Hippocampal formation (tissue), 2 donors: ENCODE measurements at places on chromosomes 4 and X.

DNA sequence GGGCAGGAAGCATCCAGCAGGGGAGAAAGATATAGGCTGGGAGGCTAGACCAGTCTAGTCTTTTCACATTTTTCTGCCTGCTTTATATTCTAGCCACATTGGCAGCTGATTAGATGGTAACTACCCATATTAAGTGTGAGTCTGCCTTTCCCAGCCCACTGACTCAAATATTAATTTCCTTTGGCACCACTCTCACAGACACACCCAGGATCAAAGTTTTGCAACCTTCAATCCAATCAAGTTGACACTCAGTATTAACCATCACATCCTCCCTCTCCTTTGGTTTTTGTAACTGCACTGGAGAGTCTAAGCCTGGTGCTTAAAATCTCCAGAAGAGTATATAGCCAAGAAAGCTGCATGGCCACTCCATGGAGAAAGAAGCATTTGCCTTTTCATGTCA lies 560.4 kb downstream of the GRXCR1 start:
- no peak for DNase-seq

GRCh38 chrX:132059973-132060540 lies 37.0 kb downstream of the STK26 start:
- DNase-seq, result no peak

DNA sequence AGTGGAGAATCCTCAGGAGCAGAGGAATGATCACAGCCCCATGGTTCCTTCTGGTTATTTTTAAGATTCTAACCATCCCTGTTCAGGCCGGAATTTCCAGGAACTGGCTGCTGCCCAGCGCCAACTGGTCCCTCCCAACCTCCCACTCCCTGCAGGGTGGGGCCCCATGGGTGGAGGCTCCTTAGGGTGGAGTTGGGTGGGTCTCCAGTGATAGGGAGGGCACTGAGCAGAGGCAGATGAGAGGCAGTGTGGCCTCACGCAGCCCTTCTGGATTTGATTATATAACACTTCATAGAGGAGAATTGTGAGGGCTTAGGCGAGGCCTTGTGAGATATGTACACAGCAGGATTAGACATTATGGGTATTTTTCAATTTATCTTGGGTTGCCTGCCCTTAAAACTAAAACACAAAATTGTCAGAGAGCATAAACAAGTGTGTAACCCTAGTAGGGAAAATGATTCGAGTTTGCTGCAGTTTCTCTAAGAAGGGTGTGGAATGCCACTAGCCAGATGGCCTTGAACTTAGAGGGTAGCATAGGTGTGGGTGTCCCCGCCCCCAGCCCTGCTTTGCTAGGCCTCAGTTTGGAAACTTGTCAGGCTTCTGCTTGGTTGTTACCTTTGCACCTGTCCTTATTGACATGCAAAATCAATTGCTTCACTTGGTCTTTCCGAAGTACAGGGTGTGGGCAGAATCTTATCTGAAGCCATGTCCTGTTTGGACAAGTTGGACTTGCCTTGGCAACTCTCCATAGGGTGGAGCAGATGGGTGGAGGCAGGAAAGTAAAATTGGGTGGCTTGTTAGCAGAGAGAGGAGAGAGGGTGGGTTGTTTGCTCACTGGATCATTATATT lies 9.4 kb downstream of the KLF3 start:
- no peak for DNase-seq

DNA sequence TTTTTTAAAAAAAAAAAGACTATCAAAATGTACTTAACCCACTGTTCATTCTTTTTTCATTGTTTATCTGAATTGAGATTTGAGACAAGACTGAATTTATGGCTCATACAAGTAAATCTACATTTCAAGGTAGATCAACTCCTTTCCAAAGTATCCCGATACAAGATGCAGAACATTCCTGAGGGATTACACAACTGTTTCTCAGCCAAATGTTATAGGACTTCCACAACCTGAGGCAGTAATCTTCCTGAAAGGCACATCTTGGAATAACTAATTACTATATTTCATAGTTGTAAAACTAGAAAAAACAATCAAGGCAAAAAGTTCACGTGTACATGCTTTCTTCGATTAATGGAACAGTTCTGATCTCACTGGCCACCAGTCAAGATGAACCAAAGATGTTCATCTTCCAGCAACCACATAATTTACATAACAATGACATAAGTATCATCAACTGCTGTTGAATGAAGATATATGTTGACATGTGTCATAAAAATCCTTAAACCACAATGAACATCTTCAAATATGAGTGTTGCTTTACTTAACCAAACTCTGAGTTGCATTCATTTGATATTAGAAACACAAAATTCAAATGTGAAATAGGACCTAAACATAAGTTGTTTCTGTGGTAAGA lies 225.2 kb upstream of the DKK2 start:
- no peak for DNase-seq

DNA sequence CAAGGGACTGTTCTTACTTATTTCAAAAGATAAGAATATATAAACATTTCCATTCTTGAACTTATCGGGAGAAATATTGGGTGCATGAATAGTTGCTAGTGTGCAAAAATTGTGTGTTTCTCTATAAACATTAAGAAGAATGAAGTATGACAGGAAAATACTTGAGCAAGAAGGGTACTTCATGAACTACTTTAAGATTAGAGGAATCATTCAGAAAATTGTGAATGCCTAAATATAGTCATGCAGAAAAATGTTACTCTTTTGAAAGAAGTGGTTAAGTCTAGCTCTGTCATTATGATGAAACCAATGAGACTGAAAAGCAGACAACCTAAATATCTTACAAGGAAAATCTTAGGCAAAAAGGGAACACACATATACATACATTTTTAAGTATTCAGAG lies 207.8 kb upstream of the PCDH18 start:
- no peak for DNase-seq

DNA sequence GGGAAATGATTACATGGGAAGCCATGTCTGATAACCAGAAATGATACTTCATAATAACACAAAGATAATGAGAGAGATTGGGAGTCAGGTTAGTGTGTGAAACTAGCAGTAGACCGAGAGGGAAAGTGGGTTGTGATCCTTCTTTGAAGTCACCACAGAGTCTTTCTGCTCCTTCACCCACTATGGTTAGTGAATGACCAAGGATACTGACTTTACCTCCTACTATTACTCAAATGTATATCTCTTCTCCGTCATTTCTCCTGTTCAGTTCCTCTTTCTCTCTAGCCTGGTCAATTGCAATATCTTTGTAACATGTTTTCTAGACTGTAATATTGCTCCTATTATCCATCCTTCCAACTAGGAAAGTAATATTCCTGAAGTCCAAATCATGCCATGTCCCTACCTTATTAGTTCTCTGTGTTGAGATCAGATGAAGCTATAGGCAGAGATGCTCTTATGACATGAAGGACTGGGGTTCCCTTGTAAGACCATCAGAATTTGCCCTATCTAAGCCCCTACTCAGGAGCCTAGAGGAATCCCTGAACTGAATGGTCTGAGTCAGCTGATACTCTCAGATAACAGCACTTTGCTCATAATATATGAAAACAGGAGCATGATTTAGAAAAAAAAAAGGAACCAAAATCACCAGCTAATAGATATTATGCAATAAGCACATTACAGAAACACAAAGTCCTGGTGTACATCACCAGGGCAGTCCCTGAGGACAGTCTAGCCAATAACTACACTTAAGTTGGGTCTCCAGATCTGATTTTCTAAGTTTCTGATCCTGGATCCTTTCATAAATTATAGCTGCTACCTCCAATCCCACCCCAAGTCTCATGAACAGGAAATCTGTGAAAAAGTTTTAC lies 81.2 kb downstream of the SHROOM3 start:
- DNase-seq, result no peak

DNA sequence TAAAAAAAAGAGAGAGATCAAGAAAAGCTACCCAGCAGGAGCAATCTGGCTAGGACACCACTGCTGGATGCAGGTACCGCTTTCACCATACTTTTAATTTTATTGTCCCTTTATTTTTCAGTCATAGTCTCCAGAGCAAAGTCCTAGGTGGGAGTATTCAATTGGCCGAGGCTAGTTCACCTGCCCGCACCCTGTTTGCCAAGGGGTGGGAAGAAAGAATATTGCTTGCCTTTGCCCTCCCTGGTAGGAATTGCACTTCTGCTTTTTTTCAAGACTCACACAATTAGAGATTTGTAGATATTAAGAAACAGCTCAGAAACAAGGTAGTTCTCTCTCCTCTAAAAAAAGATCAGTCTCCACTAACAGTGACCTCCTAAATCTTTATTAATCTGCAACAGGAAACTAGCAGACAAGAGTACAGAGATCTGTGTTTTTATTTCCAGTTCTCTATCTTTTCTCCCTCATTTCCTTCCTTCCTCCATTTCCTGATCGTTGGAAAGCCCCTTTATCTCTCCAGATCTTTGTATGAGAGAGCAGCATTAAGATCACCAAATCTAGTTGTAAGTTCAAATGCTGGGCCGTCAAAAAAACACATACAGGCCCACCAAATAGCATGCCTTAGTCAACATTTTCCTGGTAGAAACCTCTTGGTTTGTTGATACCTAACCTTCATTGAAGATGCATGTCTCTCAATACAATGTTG lies 9.4 kb upstream of the RPGR start:
- no peak for DNase-seq

- no peak for DNase-seq
These were observed 41.9 kb upstream of the SOD3 start for GRCh38 chr4:24753519-24753918.

DNA sequence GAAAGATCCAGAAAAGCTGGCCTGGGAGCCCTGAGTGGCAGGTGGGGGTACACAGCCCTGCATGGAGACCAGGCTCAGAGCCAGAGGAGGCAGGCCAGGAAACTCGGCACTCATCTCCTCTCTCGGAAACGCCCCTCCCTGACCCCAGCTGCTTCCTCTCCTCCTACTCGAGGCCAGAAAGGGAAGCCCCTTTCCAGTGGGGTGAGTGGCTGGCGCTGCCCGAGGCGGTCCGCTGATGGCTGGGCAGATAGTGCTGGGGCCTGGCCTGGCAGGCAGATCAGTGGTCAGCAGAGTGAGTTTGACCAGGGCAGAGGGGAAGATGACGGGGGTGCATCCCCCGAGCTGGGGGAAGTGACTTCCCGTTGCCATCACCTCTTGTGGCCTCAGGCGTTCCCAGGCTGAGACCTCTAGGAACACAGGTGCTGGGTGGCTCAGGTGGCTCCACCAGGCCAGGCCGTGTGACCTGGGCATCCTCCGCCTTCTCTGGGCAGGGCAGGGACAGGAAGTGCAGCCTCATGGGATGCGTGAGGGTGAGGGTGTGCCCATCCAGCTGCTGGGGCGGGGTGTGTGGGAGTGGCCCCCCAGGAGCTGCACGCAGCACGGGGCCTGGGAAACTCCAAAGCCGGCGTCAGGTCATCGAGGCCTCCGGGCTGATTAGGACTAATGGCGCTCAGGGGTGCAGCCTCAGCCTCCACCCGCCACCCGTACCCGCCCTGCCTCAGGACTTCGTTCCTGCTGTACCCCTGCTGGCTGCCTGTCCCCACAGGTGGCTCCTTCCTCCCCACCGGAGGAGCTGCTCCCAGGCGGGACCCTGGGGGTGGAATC lies 5.7 kb downstream of the SH3BP2 start:
- no peak for DNase-seq

- no peak for DNase-seq
These were observed 67.7 kb upstream of the IL2 start for GRCh38 chr4:122524176-122524575.

- no peak for DNase-seq
These were observed 271.9 kb downstream of the PABPC4L start for GRCh38 chr4:133929531-133930239.

- no peak for DNase-seq
These were observed 128.1 kb downstream of the LAS1L start for GRCh38 chrX:65406532-65406931.

GRCh38 chr4:80179637-80180161 lies 17.6 kb upstream of the PRDM8 start:
- no peak for DNase-seq

GRCh38 chr4:182062936-182063335 lies 180.3 kb upstream of the TENM3 start:
- no peak for DNase-seq

DNA sequence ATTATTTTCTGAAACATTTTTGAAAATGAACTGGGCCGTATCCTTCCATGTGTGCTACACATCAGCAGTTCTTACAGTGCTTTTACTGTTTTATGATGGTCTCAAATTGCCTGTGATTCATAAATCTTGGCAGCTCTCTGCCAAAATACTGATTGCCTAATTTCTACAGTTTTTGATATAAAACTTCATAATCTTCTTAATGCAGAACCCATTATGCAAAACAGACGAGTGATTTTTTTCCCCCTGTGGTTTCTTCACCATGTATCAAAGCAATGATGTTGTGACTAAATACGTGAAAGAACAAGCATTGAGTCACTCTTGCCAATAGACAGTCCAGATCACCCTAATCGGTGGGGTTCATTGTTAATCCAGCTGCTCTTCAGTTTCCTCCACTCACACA lies 156.4 kb upstream of the WDR1 start:
- DNase-seq, result no peak

- no peak for DNase-seq
These were observed 153.1 kb upstream of the VCX start for GRCh38 chrX:7689791-7690412.

DNA sequence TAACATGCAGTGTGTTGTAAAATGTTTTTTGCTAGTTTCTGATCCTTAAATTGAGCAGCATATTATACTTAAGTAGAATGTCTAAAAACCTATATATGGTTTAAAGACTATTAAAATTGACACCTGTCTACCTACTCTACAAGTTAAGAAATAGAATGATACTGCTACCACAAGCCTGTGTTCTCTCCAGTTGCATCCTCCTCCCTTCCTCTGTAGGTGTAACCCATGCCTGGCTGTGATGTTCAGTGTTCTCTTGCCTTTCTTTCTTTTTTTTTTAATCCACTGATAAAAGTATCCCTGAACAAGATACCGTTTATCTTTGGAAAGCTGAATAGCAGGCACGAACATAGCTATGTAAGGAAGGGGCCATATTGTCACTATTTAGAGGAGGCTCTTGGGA lies 99.1 kb downstream of the KDM6A start:
- DNase-seq, result no peak

GRCh38 chr4:8857766-8858700 lies 13.6 kb downstream of the HMX1 start:
- DNase-seq, result no peak

DNA sequence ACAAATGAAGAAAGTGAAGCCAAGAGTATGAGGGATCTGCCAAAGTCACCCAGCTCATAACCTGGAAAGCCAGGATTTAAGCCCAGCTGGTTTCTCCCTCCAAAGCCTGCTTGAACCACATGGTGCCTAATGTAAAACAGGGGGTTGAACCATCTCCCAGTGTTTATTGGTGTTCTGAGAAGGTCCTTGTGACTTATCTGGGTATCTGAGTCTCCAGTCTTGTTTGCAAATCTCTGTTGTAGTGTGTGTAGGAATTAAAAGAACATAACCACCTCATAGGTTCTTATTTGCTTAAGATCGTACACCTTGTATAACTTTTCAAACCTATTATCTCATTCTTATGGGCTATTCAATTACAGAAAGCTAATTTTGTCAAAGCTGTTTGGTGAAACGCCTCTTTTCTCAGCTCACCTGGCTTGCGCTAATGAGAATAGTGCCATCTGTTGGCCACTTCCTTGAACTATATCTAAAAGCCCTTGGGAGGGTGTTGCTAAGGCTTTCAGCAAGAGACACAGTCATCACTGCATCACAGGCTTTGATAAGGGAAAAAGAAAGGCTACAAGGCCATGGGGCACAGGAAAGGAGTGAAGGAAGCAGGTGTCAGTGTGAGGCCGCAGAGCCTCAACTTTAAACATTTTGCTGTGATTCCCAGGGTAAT lies 34.0 kb downstream of the ETDB start:
- peak; percentile 11 for DNase-seq
